ENCODE measurements at places on chromosomes 3 and 15.

- DNase-seq, result no peak
These were observed 5.2 kb downstream of the HRG start for GRCh38 chr3:186671051-186671450.

DNA sequence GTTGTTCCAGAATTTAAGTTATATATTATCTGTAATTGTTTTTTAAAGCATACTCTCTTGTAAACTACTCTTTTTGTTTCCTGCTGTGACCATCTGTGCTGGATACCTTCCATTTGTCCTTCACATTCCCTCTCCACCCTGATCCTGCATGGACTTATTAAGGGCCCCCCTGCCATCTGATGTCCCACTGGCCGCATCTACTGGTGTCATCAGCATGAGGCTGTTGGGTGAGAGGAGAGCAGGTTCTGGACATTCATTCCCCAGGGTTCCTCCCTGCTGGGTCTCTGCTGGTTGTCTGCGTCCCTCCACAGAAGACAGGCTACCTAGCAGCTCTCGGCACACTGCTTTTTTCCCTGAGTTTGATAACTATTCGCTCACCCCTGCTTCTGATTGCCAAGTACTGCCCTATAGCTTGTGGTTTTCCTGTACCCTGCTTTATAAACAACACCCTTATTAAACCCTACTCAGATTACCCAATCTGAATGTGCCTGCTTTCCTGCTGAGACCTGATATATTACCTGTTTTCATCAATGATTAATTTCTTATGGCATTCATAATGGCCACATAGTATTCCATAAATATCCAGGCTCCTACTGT, 7.7 kb downstream of the CMTM8 start:
- no peak for DNase-seq

GRCh38 chr3:41126472-41126871, 72.8 kb upstream of the CTNNB1 start:
- no peak for DNase-seq

DNA sequence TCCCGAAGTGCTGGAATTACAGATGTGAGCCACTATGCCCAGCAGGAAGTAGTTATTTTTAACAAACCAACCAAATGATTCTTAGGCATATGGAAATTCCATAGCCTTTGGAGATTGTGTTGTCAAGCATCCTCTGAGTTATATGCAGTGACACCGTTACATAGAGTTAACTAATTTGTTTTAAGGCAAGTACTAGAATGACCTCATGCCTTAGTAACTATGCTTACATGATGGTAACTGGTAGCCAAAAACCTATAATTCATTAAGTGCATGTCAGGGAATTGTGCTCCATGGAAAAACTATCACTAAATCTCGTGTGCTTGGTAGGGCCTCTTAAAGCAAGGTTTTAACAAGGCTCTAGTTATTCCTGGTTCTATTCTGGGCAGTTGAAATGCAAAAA, 392.8 kb downstream of the TUSC7 start:
- peak; percentile 11 for DNase-seq

All from foreskin fibroblast (primary cell).